ENCODE measurements at places on chromosomes 4 and X. TPM values are rescaled to one million over a fixed set of nuclear protein-coding genes. Genes with fewer than 3 reads are reported as not detected.

DNA sequence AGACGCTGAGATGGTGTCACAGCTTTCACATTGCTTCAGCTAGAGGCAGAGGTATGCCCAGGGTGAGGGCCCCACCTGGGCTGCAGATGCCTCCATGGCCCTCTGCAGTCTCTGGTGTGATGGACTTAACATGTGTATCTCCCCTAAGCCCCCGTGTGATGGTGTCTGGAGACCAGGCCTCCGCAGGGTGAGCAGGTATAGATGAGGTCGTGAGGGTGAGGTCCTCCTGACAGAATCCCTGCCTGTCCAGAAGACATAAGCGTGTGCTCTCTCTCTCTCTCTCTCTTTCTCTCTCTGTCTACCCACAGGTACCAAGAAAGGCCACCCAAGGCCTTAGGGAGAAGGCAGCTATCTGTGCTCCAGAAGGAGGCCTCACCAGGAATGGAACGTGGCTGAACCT is 50.9 kb downstream of the CPZ start:
- DNase-seq, result no peak

DNA sequence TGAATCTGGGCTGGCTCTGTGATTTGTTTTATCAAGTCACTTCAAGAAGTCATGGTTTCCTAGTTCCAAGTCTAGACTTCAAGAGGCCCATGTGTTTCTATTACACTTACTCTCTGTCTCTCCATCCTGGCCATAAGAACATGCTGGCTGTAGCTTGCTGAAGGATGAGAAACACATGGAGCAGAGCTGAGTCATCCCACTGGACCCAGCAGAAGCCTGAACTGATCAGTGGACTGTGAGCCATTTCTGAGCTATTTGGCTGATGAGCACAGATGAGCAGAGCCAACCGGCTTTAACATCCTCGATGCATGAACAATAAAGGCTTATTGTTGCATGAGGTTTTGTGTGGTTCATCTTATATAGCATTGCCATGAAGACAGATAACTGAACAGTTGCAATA is 290.6 kb upstream of the BOD1L1 start:
- DNase-seq, result no peak

DNA sequence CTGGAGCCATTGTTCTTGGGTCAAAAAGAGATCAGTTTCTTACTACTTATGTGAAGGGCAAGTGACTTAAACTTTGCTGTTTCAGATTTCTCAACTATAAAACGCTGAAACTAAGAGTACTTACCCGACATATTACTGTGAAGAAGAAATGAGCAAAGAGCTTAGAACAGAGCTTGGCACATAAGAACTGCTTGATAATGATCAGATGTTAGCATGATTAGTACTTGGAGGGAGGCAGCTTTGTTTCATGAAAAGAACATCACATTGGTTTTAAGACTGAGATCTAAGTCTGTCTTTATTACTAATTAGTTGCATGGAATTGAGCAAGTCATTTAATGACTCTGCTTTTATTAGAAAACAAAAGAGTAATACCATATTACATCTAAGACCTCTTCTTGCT is 169.1 kb downstream of the ARHGAP24 start:
- no peak for DNase-seq

Gene HSFX3
- total RNA-seq, result 0.96 TPM

DNA sequence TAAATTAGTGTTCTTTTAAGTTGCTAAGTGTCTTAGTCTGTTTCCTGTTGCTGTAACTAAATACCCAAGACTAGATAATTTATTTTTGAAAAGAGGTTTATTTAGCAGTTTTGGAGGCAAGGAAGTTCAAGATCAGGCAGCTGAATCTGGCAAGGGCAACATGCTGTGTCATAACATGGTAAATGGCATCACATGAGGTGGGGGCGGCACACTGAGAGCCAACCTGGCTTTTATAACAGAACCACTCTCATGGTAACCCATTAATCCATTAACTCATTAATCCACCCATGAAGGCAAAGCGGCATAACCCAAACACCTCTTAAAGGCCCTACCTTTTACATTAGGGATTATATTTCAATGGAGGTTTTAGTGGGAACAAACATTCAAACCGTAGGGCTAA is 182.2 kb upstream of the GATB start:
- no peak for DNase-seq
